SK-N-DZ (cell line): ENCODE measurements at places on chromosomes 5 and 9.

- DNase-seq = peak; percentile 45
These were observed 518 bp downstream of the UBE2B start for GRCh38 chr5:134371834-134372340.

- DNase-seq = no peak
These were observed 2.8 kb downstream of the MAMDC2 start for GRCh38 chr9:70046274-70047070.

GRCh38 chr9:131675437-131676022 lies 64.3 kb downstream of the RAPGEF1 start:
- no peak for DNase-seq

DNA sequence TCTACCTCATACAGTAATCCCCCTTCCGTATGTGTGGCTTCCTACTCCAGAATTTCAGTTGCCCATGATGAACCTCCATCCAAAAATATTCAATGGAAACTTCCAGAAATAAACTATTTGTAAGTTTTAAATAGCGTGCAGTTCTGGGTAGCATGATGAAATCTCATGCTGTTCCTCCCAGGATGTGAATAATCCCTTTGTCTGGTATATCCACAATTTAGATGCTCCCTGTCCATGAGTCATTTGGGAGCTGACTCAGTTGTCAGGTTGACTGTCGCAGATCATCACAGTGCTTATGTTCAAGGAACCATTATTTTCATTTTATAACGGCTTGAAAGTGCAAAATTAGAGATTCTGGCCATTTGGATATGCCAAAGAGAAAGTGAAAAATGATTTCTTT lies 290.1 kb upstream of the CDH9 start:
- no peak for DNase-seq

DNA sequence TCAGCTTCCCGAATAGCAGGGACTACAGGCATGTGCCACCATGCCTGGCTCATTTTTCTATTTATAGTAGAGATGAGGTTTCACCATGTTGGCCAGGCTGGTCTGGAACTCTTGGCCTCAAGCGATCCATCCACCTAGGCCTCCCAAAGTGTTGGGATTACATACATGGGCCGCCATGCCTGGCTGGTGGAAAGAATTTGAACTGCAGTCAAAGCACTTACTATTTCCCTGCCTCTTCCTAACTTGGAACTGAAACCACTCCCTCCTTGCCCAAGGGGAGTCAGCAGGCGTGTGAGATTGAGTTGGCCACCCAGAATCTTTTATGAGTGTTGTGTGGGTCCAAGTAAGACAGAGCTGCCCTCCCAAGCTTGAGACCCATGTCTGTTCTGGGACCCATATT lies 86.1 kb upstream of the PTPN3 start:
- DNase-seq = no peak
